Endothelial cell (in vitro differentiated cells): ENCODE measurements at places on chromosomes 12 and 14.
A peak's percentile ranks its signal among the peaks of the same experiment; 100 is the strongest.

DNA sequence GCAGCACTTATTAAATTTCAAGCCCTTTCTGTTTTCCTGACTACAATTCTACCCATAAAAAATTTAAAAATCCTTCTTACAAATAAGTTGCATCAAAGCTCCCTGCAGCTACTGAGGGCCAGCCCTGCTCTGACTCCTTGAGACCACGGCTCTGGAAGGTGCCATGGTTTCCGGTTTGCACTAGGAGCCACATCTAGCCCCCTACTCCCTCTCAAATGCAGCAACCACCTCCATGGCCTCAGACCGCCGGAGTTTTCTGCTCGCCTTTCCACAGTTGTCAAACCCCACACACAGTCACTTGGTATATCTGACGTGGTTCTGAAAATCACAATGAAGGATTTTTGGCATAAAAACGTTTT, 30.1 kb downstream of the P2RX4 start:
- no peak for DNase-seq

DNA sequence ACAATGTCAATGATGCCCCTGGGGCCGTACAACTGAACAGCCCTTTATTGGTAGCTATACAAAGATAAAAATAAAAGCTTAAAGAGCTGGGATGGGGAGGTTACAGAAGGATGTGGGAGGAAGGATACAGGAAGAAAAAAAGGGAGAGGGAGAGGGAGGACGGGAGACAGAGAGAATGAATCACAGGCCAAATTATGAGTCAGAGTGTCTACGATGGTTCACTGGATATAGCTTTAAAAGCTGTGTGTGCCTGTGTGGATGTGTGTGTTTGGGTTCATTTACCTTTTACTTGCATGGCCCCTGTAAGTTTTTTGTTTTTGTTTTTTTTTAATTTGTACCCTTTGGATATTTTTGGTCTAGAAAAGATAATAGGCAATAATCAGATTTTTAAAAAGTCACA, 111.9 kb downstream of the CCDC60 start:
- DNase-seq: no peak

- no peak for DNase-seq
Observed at GRCh38 chr14:38880643-38881524, 222.2 kb downstream of the SEC23A start.

DNA sequence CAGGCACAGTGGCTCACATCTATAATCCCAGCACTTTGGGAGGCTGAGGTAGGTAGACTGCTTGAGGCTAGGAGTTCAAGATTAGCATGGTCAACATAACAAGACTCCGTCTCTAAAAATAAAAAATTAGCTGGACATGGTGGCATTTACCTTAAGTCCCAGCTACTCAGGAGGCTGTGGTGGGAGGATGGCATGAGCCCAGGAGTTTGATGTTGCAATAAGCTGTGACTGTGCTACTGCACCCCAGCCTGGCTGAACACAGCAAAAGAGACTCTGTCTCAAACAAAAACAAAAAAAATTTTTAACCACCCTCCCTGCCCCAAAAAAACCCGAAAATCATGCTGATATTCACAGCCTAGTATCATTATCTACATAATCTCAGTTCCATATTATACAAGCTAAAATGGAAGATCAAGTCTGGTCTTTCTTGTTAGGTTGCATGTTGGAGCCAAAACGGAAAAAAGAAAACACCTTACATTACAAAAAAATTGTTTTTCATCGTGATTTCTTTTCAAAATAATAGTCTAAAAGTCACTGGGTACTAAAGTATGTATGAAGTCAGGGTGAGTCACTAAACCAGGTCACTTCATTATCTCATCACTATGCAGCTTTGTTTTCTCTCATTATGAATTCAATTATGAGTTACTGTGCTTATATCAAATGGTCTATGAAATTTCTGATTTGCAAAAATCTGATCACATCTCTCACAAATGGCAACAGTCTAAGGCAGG, 13.8 kb downstream of the GXYLT1 start:
- DNase-seq: no peak

- no peak for DNase-seq
Observed at GRCh38 chr14:63288853-63289252, 29.9 kb downstream of the GPHB5 start.

DNA sequence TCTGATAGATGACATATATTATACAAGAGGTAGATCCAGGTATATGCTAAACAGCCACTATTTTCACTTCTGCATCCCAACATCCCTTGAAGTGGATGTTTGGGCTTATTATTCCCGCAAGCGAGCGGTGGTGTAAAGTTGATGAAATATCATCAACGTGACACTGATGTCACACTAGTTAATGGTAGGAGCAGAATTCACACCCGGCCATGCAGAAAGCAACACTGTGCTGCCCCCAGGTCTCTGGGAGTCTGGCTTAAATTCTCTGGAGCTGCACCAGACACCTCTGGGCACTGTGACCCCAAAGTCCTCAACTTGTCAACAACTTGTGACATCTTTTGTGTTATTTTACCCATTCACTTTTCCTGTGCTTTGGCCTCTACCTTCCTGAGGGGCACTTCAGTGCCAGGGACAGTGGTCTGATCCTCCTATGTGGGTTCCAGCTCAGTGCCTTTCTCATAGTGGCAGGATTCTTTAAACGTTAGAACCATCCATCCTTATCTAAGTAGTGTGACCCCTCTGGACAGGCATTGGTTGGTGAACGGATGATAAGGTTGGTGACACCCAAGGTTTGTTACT, 952 bp downstream of the DRAM1 start:
- DNase-seq: no peak

- peak; percentile 51 for DNase-seq
Observed at GRCh38 chr12:15227004-15227679, 5.9 kb upstream of the RERG start.

DNA sequence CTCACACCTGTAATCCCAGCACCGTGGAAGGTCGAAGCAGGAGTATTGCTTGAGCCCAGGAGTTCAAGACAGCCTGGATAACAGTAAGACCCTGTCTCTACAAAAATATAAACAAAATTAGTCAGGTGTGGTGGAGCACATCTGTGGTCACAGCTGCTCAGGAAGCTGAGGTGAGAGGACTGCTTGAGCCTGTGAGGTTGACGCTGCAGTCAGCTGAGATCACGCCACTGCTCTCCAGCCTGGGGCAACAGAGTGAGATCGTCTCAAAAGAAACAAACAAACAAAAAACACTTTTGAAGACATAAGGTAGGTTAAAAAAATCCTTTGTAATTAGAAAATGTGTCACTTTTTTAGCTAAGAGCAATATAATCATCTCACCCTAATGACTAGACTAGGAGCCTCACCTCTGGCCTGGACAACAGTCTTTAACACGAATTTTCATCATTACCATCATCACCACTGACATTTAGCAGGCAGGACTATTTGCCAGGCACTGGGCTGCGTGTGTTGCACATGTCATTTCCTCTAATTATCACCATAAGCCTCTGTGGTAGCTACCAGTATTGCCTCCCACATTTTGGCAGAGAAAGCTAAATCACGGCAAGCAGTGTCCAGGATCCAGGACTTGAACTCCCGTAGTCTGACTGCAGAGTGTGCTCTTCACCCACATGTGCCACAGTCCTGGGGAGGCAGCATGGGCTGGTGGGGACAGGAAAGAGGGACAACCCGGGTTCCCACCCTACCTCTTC, 4.6 kb upstream of the SYCP3 start:
- DNase-seq: no peak

DNA sequence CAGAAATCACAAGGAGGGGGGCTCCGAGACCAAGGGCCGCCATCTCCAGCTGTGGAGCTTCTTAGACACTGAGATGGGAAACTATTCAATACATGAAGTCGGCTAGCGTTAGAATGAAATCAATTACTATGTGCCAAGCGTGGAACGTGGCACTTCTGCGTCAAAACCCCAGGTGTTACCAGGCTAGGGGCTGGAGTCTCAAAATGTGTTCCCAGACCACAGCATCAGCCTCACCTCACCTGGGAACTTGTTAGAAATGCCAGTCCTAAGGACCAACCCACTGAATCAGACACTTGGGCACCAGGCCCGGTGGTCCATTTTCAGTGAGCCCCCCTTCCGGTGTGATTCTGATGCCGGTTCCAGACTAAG, 5.0 kb upstream of the SETD1B start:
- DNase-seq: no peak

- peak; percentile 24 for DNase-seq
Observed at GRCh38 chr12:123384318-123384993, 524 bp downstream of the KMT5A start.

- DNase-seq: no peak
Observed at GRCh38 chr12:53115112-53115890, 12.0 kb downstream of the SOAT2 start.

GRCh38 chr14:80426683-80427082, 215.4 kb upstream of the DIO2 start:
- DNase-seq: no peak

GRCh38 chr14:61641914-61642613, 53.2 kb upstream of the HIF1A start:
- DNase-seq: no peak

- no peak for DNase-seq
Observed at GRCh38 chr12:124242529-124243065, 52.3 kb upstream of the RFLNA start.

- no peak for DNase-seq
Observed at GRCh38 chr12:50101663-50102062, 2.1 kb upstream of the GPD1 start.

- DNase-seq: no peak
Observed at GRCh38 chr12:17571047-17571446, 518.9 kb downstream of the RERGL start.

DNA sequence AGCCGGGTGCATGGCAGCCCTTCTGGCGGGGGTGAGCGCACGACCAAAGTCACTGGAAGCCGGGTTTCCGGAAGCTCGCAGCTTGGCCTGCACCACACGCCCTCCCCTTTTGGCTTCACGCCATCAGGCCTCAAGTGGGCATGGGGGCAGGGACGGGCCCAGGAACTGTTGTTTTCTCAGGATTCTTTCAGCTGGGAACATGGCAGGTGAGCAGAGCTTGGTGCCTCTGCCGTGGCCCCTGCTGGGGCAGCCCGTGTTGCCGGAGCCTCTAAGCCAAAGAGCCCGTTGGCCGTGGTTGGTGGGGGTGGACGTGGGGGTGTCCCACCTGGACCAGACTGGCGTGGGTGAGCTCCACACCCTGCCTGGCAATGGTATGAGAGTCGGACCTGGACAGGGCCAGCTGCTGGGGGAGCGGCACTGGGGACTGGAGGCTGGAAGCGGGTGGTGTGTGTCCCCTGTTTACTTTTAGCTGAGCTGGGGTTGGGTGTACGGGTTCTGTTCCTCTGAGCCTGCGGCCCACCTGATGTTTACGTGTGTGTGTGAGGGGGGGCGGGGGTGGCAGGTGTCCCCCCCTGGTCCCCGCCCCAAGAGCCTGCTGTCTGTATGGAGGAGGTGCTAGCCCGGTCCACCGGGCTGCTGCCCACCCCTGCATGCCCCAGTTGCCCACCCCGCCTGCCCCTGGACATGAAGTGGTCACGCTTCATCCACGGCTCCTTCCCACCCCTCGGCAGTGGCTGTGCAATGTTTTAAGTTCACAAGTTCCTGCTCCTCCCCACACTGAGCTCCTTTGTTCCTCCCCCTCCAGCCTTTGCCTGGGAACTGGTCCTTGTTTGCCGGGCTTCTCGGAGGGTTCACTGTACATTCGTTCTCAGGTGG, 28.7 kb upstream of the PLD4 start:
- peak; percentile 3 for DNase-seq

GRCh38 chr12:57741844-57742738, 2.7 kb upstream of the TSPAN31 start:
- DNase-seq: no peak

DNA sequence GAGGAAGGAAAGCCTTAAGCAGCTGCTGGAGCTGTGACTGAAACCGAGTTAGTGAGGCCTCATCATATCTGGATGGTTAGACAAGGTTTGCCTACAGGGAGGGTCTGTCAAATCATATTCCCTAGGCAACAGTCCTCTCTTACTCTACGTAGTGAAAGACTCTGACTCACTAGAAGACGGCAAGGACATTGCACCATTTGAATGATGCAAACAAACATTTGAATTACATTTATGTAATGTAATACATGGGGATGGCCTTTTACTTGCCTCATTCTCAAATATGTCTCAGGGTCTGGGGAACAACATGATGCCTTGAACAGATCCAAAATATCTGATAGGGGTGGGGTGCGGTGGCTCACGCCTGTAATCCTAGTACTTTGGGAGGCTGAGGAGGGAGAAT, 29.8 kb upstream of the STRAP start:
- no peak for DNase-seq

GRCh38 chr14:24311837-24312615, 724 bp downstream of the LTB4R start:
- no peak for DNase-seq

- no peak for DNase-seq
Observed at GRCh38 chr14:34172550-34173368, 221.9 kb upstream of the EGLN3 start.

DNA sequence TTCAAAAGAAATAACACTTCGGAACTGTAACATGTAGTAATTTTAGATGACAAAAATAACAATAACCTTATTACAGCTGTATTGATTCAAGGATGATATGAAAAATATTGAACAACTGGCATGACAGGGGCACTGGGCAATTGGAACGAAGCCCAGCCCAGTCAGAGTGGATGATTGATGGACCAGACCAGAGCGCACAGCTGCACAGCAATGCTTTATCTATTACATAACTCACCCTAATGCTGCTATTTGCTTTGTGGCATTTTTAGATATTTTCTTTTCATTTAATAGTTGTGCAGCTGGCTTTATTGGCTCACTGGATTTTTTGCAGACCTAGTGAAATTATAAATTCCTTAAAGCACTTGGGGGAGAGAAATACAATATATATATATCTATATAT, 26.9 kb upstream of the FERMT2 start:
- DNase-seq: no peak

- no peak for DNase-seq
Observed at GRCh38 chr14:35956376-35957085, 130.4 kb downstream of the BRMS1L start.

DNA sequence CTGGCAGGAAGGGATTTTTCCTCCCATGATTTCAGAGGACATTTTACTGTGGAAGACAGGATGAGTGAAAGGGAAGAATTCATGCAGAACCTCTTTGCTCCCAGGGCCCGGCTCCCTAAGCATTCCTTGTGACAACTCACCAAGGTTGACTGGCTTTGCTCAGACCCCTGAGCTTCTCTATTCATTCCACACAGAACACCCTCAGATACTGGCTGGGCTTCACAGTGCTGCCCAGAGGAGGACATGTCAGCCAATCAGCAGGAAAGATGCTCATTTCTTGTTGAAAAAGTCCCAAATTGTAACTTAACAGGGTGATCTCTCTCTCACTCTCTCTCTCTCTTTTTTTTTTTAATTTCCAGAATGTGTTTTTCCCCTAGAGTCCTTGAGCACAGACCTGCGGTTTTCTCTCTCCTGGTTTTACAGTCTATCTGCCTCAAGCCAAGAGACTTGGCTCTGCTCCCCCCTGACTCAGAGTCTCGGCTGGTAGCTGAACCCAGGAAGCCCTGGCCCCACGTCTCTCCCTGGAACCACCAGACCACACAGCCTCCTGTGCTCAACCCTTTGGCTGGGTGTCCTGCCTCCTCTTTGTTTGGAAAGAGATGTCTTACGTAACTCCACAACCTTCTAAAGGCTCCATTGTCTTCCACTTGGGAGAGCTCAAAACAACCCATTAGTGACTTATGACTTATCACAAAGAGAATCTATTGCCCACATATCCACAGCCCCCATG, 43.9 kb downstream of the SSPN start:
- DNase-seq: no peak
